ENCODE measurements at places on chromosomes 13 and 19.

- no peak overlapping the region for H3K27ac ChIP-seq
- H3K27me3 ChIP-seq: no peaks in the 10 kb centered on the region
- H3K4me3 ChIP-seq: no peak overlapping the region
These were observed 479.2 kb downstream of the LIG4 start for GRCh38 chr13:107736170-107736569.

DNA sequence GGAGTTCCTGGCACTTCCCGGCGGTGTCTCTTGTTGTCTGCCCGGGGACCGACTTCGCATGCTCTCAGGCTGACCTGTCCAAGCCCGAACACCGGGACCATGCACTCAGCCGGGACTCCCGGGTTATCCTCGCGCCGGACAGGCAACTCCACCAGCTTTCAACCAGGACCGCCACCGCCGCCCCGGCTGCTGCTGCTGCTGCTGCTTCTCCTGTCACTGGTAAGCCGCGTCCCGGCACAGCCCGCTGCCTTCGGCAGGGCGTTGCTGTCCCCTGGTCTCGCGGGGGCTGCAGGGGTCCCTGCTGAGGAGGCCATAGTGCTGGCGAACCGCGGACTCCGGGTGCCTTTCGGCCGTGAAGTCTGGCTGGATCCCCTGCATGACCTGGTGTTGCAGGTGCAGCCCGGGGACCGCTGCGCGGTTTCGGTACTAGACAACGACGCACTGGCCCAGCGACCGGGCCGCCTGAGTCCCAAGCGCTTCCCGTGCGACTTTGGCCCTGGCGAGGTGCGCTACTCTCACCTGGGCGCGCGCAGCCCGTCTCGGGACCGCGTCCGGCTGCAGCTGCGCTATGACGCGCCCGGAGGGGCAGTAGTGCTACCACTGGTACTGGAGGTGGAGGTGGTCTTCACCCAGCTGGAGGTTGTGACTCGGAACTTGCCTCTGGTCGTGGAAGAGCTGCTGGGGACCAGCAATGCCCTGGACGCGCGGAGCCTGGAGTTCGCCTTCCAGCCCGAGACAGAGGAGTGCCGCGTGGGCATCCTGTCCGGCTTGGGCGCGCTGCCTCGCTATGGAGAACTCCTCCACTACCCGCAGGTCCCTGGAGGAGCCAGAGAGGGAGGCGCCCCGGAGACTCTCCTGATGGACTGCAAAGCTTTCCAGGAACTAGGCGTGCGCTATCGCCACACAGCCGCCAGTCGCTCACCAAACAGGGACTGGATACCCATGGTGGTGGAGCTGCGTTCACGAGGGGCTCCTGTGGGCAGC is 661 bp downstream of the FREM2 start:
- H3K4me1 ChIP-seq: no peaks in the 10 kb centered on the region
- peaks cover 10% of the 10 kb centered on the region for H3K27me3 ChIP-seq
- no peak overlapping the region for H3K27ac ChIP-seq
- no peak overlapping the region for H3K4me3 ChIP-seq
- H3K36me3 ChIP-seq: no peaks in the 10 kb centered on the region

DNA sequence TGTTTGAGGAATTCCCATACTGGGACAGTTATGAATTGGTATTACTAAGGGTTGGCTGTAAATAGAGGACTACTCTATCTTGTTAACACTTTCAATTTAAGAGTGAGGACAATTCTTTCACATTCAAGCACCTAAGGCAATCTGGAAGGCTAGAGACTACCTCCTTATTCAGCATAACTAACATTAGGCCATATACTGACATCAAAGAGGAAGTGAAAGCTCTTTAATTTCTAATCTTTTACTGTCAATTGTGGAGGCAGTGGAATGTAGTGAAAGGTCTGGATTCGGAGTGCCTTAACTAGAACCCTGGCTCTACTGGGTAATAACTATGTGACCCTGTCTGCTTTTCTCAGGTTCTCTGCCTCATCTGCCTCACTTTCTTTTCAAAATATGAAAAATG is 134.0 kb downstream of the UFM1 start:
- no peaks in the 10 kb centered on the region for H3K4me1 ChIP-seq
- no peak overlapping the region for H3K4me3 ChIP-seq
- no peaks in the 10 kb centered on the region for H3K27me3 ChIP-seq
- no peak overlapping the region for H3K27ac ChIP-seq
- peaks cover 3% of the 10 kb centered on the region for H3K36me3 ChIP-seq
- no peak for DNase-seq

GRCh38 chr13:94170145-94170571 is 309.3 kb downstream of the DCT start:
- H3K27ac ChIP-seq: no peak overlapping the region
- no peak for DNase-seq
- H3K4me1 ChIP-seq: no peaks in the 10 kb centered on the region

- no peak overlapping the region for H3K4me3 ChIP-seq
- no peaks in the 10 kb centered on the region for H3K4me1 ChIP-seq
- DNase-seq: no peak
- no peaks in the 10 kb centered on the region for H3K27me3 ChIP-seq
- H3K36me3 ChIP-seq: no peaks in the 10 kb centered on the region
These were observed 517.4 kb downstream of the RFC3 start for GRCh38 chr13:34335014-34336007.
